ENCODE measurements at places on chromosomes 11 and 22. TPM values are rescaled to one million over a fixed set of nuclear protein-coding genes. Genes with fewer than 3 reads are reported as not detected.

EIF3D gene
- total RNA-seq: 162 TPM

PATE1 gene
- not detected for total RNA-seq

SLC17A6 gene
- not detected for total RNA-seq

SEZ6L gene
- not detected for total RNA-seq

DCHS1 gene
- 0.14 TPM for total RNA-seq

SRSF8 gene
- total RNA-seq: 20.1 TPM

HBG2 gene
- not detected for total RNA-seq

Measured in A549 treated with DMSO at 1 μM for 4 hours (cell line).